ENCODE measurements at places on chromosomes 12 and 14.

DNA sequence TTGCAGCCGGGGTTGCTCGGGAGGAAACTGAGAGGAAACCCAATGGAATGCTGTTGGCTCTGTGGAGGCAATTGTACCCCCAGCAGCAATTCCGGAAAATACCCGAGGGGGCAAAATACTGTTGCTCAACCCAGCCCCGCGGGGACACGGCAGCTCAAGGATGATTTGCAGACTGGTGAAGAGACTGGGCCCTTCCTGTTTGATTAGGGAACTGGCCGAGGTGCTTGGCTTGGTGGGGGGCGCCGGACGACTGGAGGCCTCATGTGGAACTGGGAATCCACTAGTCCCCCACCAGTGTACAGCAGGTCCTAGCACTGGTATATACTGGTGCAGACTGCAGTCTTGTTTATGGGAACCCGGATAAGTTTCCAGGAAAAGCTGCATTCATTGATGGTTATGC is 10.3 kb upstream of the RNASE12 start:
- DNase-seq = no peak

DNA sequence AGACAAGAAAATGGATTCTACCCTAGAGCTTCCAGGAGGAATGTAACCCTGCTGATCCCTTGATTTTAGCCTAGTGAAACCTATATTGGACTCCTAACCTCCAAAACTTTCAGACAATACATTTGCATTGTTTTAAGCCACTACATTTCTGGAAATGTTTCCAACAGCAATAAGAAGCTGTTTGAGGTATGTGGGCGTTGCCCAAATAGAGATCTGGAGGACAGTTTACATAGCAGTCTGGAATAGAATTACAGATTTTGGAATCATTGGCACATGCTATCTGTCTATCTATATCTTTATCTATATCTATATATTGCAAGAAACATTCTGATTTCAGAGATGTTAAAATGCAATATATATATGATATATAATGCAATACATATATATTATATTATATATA is 42.4 kb upstream of the EGLN3 start:
- DNase-seq = peak; percentile 4

- DNase-seq = peak; percentile 33
Observed at GRCh38 chr12:101685092-101685491, 12.3 kb upstream of the CHPT1 start.

DNA sequence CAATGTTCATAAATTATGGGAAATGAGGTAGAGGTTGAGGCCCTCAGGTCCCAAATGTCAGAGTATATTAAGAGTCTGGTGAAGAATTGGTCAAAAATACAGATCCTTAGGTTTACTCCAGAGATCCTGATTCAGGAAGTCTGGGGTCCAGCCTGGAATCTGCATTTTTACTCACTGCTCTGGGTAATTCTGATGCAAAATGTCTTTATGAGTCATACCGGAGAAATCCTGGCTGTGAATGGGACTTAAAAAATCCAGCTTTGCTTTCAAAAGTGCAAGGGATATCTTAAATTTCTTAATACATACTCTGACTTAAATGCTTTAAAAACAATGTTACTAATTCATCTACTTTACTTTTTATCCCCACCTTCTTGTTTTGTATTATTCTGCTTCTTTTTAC is 74.5 kb downstream of the FERMT2 start:
- peak; percentile 68 for DNase-seq

GRCh38 chr12:87667378-87667777 is 361.8 kb downstream of the C12orf50 start:
- peak; percentile 16 for DNase-seq

DNA sequence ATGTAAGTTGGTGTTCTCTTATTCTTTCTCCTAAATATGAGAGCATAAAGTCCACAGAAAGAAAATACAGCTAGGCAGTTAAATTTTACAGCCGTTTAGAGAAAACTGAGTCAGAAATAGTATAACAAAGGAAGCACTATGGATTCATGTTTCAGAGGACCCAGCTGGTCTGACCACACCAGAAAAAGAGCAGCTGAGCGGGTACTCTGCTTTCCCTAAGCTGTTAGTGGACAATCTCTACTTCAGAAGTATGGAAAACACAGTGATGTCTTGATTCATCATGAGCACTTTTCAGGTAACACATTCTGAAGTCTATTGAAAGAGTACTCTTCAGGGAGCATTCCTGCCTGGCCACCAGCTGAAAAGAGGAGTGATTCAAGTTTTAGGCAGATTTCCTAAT is 12.4 kb downstream of the PPM1H start:
- no peak for DNase-seq

- peak; percentile 39 for DNase-seq
Observed at GRCh38 chr12:52515927-52516831, 4.0 kb downstream of the KRT5 start.

GRCh38 chr12:87096082-87096585 is 839.9 kb upstream of the MGAT4C start:
- DNase-seq = no peak

GRCh38 chr14:85058150-85058549 is 471.8 kb upstream of the FLRT2 start:
- no peak for DNase-seq

DNA sequence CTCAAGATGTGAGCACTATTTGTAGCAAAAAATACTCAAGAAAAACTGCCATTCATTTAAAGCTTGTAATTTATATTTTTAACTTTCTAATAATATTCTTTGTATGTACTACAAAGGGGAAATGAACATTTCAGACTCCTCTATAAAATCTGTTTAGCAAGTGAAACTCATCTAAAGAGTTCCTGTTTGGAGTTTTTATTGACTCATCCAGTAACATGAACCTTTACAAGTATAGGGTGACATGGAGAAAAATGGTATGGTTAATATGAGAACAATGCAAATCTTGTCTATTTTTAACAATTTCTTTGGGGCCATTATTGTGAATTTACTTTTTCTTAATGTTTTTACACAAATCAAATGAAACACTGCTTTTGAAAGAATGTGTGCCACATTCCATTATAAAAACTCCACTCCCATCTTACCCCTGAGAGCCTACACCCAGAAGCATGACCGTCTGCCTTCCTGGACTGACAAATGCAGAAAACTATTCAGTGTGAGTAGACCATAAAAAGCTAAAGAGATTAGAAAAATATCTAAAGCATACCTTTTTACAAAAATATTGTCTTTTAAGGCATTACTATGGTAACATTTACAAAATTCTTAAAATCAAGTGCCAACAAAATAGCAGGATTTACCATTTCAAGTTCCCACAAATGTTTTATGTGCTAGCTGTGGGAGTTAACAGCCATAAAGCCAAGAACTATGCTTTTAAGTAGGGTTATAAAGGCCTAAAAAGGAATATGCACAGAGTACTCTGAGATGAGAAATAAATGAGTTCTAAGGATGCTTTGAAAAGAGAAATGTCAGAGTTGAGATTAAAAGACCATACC is 144.0 kb downstream of the ADAMTS20 start:
- DNase-seq = peak; percentile 4

- no peak for DNase-seq
Observed at GRCh38 chr14:21860172-21860571, 186.6 kb upstream of the OR4E1 start.
